ENCODE measurements at places on chromosomes 6 and 20.

DNA sequence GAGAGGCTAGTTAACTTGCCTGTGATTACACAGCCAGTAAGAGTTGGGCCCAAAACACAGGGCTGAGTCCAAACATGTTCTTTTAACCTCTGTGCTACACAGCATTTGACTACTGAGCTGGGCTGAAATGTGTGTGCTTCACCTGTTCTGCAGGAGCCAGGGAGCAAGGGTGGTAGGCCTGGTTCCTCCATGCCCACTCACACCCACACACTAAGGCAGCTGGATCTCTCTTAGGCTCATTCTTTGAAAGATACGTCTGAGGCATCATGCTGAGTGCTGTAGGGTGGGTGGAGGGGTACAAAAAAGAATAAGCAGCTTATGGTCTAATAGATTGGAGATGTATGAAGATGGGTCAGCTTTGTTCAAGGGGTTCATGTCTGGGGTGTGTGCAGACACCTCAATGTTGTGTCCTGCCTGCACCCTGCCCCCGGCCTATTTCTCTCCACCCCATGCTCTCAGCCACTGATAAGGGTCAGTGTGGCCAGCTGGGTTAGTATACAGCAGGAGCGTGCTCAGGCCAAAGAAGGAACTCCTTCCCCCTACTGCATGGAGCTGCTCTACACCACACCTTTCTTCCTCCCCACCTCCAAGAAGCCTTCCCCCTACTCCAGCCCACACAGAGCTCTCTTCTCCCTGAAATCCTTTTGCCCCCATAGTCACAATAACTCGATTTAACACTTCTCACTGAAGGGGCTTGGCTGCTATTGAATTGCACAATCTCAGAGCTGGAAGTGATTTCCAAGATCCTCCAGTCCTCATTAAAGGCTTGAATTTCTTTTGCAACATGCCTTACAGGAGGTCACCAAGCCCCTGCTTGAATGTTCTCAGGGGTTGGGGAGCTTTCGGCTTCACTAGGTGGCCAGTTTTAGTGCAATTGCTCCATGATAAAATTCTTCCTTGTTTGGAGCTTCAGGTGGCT, 3.4 kb downstream of the PPP2R5D start:
- DNase-seq = no peak

DNA sequence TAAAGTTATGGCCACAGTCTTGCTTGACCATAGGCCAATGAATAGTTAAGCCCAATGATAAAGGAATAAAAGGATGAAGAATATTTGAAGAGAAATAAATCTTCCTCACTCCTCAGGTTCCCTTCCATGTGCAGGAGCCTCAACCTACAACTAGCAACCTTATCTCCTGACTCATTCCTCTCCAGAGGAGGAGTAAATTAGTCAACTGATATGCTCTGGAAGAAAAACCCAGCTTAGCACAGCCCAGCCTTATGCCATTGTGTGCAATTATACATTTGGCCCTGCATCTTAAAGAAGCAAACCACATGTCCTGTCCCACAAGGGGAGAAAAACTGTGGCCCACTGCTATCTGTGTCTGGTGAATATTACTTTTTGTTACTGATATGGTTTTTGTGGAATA, 82.1 kb downstream of the PHIP start:
- no peak for DNase-seq

- DNase-seq = no peak
These were observed 26.6 kb downstream of the NCOA5 start for GRCh38 chr20:46063151-46063550.

- DNase-seq = no peak
These were observed at the start of gene SYCP2L for GRCh38 chr6:10886691-10887502. SYCP2L (plus strand) TSS chr6:10887052; CDS start chr6:10887127, 75 bp downstream.

DNA sequence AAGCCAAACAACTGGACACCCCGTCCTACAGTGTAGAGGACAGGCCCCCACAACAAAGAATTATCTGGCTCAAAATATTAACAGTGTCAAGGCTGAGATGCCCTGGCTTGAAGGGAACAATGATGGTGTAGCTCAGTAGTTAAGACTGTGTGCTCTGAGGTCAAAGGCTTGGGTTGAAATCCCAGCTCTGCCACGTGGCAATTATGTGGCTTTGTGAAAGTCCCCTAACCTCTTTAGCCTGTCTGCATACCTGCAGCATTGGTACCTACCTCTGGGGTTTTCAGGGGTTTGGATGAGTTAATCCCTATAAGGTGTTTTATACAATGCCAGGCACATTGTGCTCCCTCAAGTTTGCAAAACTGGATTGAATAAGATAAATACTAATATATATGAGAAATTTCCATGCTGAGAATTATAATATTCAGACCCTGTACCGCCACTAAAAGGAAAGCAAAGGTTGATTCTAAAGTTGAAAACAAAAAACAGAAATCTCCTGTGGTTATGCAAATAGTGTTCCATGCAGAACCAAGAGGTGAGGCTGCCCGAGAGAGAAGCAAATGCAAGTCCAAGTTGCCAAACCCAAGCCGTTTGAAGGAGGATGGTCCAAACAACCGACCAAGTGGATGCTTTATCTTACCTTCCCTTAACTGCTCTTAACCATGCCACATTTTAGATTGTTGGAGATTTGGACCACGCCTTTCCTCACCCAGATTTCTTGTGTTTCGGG, 199.8 kb downstream of the NFATC2 start:
- DNase-seq = no peak
